Suppressor macrophage (primary cell): ENCODE measurements at places on chromosomes 7 and 10.

DNA sequence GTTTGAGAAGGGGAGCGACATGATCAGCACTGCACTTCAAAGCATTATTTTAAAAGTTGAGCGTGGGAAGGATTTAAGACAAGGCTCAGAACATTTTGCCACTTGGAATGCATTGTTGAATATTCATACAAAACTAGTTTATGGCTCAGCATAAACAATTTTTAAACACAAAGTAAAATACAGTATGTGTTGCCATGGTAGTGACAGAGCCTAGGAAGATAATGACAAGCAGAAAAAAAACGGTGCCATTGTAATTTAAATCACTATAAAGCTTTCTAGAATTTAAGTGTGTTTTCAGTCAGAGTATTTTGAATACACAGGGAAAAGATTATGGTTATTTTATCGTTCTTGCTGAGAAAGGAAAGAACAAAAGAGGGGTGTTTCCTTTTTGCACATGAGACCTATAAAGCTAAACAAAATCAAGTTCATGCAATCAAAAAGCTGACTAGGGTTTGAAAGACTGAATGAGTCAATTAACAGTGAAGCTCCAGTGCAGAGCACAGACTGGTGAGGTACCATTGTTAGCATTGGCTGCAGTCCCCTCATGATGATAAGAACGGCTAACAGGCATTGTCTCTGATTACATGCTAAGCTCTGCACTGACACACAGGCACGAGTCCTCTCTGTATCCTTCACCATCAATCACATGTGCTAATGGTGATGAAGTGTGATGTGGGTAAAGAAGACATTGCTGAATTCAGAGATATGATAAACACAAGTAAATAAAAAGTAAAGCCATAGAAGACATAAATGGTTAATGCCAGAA lies 181.9 kb upstream of the VSTM2A start:
- no peak for DNase-seq

DNA sequence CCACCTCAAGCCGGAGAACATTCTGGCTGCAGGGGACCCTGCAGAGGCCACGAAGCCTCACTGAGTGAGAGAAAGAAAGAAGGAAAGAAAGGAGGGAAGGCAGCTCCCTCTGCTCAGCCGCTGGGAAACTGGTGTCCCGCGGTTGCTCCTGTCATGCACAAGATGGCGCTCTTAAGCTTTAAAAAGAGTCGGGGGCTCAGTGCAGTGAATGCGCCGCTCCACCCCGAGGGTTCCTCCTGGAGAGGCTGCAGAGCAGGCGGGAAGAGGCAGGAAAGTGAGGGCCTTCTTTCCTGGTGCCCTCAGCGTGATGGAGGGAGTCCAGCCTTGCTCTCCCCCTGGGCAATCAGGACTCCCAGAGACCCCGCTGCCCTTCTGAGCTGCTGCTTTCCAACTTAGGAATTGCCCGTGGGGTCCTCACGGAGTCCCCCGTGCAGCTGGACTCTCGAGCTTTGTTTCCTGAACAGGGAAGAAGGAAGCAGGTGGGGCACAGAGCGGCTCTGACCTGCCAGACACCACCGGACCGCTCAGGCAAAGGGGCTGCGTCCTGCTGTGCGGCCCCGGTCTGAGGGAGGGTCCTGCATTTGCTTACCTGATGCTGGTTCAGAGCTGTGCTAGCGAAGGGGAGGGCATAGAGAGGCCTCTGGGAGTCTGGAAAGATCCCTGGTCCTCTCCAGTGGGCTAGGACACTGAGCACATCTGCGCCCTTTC lies 141.9 kb upstream of the MKI67 start:
- peak; percentile 25 for DNase-seq

DNA sequence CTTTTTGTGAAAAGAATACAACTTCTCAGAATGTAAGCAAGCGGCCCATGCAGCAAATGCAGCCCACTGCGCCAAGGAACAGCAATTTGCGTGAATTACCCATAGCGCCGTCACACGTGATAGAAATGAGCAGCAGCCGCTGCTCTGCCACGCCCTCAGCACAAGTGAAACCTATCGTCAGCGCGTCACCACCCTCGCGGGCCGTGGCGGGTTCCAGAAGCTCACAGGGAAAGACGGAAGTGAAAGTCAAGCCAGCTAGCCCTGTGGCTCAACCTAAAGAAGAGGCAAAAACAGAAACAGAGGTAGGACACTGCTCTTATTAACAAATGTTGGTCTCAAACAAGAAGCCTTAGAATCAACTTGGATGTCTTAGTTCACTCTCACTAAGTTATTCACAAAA lies 70.5 kb downstream of the SHH start:
- DNase-seq, result peak; percentile 58

GRCh38 chr7:234051-234707 lies 41.8 kb downstream of the FAM20C start:
- DNase-seq, result no peak

DNA sequence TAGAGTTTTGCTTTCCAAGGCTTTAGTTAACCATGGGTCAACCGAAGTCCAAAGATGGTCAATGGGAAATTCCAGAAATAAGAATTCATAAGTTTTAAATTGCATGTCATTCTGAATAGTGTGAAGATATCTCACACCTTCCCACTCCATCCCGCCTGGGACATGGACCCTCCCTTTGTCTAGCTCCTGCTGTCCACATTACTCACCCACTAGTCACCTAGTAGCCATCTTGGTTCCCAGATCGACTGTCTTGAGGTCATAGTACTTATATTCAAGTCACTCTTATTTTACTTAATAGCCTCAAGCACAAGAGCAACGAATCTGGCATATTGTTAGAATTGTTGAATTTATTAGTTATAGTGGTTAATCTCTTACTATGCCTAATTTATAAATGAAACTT lies 366.6 kb downstream of the PRPF18 start:
- DNase-seq, result no peak

- peak; percentile 17 for DNase-seq
Measured at GRCh38 chr7:44103923-44104859, at the start of gene AEBP1. TSS of gene AEBP1 (plus strand) at chr7:44104345. CDS start at chr7:44104666, 321 bp downstream.
